Renal cortical epithelial cell (primary cell): ENCODE measurements at places on chromosomes 5 and 9. TPM values are rescaled to one million over a fixed set of nuclear protein-coding genes. Genes with fewer than 3 reads are reported as not detected.

The IFNA2 gene
- total RNA-seq, result not detected in 2 replicates

The ABHD17B gene
- total RNA-seq, result 26.6 and 38.6 TPM in 2 replicates

The PITX1 gene
- 0.55 and 1.4 TPM in 2 replicates for total RNA-seq

The FGD3 gene
- 0.35 and 0.52 TPM in 2 replicates for total RNA-seq

The GZMA gene
- not detected in 2 replicates for total RNA-seq

The PCDHA6 gene
- 1.0 and 7.2 TPM in 2 replicates for total RNA-seq

The GCNT4 gene
- total RNA-seq, result 5.5 and 11.6 TPM in 2 replicates

The FBXO38 gene
- total RNA-seq, result 48.3 and 68.3 TPM in 2 replicates
